ENCODE measurements at places on chromosomes 12 and 14.

GRCh38 chr12:132614861-132615578, 3.6 kb upstream of the P2RX2 start:
- peak; percentile 71 for DNase-seq

DNA sequence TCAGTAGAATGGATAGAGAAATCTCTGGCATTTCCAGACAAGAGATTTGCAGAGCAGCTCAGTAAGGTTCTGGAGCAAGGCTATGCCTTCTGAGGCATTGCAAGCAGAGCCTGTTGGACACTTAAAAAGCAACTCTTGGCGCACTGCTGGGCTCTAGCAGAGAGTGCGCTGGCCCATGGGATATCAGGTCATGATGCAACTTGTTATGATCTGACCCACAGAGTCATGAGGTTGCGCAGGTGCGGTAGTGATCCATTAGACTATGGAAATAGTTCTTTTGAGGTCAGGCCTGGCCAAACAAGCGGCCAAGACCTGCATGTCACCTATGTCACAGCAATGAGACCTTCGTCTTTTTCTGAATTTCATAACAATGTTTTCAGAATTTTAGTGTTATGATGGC, 168.6 kb downstream of the TMTC3 start:
- no peak for DNase-seq

GRCh38 chr14:81529391-81529790, 4.3 kb downstream of the SEL1L start:
- DNase-seq: no peak

DNA sequence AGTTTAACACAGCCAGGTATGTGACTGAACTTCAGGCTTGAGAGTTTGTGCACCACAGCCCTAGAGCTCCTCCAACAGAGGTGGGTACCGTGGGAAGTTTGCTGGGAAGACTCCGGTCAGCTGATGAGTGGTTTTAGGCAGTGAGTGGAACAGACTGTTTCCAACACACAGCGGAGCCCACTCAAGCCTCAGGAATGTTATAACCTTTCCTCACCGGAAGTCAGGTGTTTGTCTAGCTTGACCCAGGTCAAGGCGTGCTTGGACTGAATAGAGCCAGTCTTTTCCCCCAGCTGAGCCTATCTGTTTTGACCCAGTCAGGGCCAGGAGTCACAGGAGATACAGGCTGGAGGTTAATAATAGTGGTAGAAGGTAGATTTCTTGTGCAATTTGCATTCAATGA, 138.4 kb upstream of the PARP11 start:
- no peak for DNase-seq

DNA sequence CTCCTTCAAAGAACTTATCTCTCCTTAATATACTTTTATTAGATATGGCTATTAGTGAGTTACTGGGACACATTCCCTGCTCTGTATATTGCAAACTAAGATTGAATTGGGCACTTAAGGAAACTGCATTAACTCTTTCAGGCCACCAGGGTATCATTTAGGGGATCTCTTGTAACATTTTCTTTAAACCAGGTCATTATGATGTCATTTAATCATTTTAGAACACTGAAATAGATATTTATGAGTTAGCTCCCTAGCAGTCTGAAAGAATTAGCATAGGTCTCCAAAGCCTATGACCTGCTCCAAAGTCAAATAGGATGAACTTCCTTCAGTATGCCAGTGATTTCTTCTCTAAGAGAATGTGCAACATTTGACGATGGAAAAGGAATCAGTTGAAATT, 506.9 kb downstream of the FOXG1 start:
- DNase-seq: no peak

DNA sequence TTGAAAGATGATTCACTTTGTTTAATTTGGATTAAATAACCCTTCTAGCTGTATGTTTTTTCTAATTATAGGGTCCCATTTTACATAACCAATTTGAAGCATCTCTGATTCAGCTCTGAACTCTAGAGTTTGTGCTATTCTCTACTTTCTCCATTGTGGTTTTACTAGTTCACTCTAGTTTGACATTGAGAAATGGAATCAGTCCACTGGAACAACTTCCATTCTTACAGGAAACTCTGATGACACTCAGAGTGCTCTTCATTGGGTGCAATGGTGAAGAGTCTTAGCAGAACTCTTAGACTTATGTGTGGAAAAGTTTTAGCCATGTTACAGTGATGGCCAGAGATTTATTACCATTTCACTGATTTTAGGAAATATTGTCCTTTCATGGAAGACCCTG, 140.7 kb downstream of the DYRK2 start:
- DNase-seq: no peak

- DNase-seq: no peak
Measured at GRCh38 chr12:88243982-88244381, 101.9 kb downstream of the TMTC3 start.

DNA sequence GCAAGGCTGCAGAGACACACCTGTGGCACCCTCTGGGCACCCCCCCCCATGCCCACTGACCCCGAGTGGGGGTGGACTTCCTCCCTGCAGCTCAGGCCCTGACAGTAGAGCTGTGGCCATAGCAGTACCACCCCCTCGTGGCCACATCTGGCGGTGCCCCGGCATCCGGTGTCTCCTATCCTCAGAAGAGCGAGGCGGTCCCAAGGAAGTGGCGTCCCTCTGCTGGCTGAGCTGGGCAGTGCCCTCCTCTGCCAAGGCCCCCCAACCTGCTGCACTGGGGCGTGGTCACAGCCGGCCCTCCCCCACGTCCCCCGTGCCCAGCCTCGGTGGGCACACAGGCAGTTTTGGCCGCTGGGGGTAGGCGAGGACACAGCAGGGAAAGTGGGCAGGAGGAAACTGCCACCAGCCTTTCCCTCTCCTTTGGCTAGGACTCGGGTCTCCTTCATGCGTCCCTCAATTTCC, 6.0 kb upstream of the SLC6A12 start:
- no peak for DNase-seq

DNA sequence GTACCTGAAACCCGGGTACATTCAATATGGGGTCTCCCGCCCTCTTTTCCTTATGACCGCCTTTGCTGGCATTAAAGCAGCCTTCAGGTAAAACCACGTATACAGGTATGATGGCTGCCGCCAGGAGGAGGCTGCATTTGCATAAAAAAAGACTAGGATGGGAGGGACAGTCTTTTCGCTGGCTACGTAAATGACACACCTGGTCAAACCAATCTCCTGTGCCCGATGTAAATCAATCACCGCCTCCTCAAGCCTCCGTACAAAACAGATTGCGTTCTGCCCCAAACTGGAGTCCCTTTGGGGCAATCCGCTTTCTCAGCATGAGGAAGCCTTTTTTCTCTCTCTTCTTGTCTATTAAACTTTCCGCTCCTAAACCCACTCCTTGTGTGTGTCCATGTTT, 8.1 kb upstream of the ALDH1L2 start:
- no peak for DNase-seq

GRCh38 chr12:108861878-108862587, 4.7 kb upstream of the SSH1 start:
- DNase-seq: no peak

DNA sequence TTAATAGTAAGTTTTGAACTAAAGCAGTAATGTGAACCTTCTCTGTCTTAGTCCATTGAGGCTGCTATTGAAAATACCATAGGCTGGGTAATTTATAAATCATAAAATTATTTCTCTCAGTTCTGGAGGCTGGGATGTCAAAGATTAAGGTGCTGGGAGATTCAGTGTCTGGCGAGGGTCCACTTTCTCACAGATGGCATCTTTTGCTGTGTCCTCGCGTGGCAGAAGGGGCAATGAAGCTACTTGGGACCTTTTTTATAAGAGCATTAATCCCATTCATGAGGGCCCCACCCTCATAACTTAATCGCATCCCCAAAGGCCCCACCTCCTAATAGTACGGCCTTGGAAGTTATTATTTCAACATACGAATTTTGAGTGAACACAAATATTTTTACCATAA, 28.4 kb downstream of the LIN7A start:
- DNase-seq: no peak

DNA sequence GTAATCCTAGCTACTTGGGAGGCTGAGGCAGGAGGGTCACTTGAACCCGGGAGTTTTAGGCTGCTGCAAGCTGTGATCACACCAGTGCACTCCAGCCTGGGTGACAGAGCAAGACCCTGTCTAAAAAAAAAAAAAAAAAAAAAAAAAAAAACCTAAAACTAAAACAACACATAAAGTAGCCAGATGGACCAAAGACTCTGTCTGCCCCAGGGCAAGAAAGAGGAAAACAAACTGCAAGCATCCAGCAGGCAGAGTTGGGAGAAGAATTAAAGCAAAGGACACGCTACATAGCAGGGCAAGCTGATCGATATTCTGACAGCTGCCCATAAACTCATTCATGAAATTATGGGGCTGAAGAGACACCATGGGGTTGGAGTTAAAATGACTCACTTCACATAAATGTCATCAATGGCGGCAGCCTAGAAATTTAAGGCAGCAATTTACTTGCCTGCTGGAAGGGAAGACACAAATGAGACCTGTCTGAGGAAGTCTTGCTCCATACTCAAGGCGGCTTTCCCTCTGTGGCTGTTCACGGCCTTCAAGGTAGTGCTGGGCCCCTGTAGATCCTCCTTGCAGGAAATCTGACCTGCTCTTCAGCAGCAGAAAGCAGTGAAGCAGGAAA, 259.1 kb upstream of the FKBP4 start:
- DNase-seq: no peak

DNA sequence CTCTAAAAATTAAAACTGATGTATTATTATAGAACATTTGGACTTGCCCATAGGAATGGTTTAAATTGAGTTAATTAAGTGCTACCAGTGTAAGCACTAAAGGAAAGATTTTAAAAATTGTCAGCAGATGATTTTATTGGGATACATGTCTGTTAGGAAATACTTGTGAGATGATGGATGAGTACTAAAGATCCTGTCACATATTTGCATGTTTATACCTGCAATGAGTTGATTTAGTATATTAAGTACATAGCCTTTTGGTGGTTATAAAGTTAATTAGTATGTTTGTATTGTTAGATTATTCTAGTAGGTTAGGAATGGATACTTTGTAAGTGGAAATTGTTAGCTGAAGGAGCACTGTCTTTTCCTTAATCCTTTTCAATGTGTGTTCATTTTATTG, 67.2 kb downstream of the CCDC91 start:
- no peak for DNase-seq

DNA sequence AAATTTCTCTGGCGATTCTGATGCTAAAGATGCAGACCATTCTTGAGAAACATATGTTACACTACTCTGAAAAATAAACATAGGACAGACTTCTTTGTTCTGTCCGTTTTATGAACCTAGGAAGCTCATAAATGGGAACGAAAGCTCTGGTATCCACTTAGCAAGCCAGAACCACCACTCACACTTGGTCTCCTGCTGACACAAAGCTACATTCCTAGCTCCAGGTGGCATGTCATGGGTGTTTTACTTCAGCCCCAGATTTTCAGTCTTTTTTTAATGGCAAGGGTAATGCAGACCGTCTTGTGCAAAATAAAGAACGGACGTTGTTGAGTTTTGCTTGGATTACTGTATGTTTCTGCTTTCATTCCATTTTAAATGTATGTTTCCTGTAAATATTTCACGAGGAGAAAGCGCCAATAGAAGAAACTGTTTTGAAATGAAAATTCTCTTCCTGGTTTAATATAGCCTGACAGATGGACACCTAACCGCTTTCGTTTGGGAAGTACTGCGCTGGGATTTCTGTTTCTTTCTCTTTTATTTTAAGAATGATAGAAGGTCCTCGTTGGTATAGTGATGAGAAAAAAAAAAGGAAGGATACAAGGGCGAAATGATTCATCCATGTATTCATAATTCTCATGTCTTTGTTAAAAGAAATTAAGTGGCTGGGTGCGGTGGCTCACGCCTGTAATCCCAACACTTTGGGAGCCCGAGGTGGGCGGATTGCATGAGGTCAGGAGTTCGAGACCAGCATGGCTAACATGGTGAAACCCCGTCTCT, 871 bp upstream of the COQ5 start:
- no peak for DNase-seq

DNA sequence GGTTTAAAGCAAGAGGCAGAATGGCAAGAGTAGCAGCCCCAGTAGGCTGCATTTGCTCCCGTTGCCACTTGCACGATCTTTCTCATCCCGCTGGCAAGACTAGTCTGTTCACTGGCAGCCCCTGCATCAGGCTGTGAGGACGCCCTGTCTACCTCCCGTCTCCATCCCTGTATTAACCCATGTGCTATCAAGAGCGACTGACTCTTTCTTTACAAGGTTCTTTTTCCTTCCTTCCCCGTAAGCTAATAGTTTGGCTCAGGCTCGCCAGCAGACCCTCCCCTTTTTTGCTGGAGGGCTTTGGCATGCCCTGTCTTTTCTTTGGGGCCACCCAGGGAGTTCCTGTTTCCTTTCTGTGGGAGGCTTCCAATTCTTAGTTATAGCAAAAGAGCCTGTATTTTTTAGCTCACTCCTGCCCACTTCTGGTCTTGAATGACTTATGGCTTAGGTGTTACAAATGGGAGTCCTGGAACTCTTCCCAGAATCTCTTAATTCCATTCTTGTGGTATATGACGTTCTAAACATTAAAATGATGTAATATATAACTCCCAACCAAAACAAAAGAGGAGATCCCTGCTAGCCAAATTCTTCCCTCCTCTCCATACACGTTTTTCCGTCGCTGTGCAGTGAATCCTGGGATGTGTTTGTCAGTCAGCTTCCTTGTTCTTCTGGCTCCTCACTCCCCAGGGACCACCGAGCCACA, 149.0 kb downstream of the PRKCH start:
- no peak for DNase-seq

- no peak for DNase-seq
Measured at GRCh38 chr12:67042697-67043131, 226.4 kb upstream of the CAND1 start.

GRCh38 chr14:52960627-52961026, 9.8 kb upstream of the FERMT2 start:
- DNase-seq: no peak

- DNase-seq: no peak
Measured at GRCh38 chr14:77615361-77616132, 890 bp downstream of the SPTLC2 start.

DNA sequence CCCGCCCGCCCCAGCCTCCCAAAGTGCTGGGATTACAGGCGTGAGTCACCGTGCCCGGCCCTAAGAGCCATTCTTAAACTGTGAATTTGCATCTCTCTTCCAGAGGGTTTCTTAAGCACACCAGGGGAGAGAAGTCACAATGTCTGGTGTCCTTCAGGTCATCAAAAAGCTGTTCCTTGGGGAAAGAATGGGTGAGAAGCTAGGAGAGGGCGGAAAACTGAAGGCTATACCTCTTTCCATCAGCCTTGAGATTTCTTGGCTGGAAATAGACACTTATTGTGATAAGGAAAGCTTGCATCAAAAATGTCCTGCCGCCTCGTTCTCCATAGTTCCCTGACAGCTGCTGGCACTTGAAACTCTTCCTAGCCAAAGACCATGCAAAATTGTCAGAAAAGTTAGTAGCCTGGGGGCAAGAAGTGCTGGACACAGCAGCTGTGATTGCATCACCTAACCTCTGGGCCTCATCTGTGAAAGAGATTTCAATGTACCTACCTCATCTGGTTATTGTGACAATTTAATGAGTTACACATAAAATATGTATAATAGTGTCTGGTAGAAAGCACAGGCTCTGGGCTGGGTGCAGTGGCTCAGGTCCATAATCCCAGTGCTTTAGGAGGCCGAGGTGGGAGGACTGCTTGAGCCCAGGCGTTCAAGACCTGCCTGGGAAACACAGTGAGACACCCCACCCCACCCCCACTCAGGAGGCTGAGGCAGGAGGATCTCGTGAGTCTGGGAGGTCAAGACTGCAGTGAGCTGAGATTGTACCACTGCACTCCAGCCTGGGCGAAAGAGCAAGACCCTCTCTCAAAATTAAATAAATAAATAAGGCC, 9.7 kb upstream of the UBC start:
- no peak for DNase-seq

All from activated T-helper 1 cell treated with anti-CD3 and anti-CD28 coated beads, Interleukin-2, amount 50 U/mL, for 16 hours (primary cell).